Mononuclear cell (primary cell): ENCODE measurements at places on chromosomes 13 and 19. TPM values are rescaled to one million over a fixed set of nuclear protein-coding genes. Genes with fewer than 3 reads are reported as not detected.

Gene ZNF606
- 8.2 TPM for total RNA-seq

Gene ZIC2
- total RNA-seq, result not detected

Gene KLK12
- total RNA-seq, result not detected

Gene LIM2
- total RNA-seq, result 0.21 TPM
